ENCODE measurements at places on chromosomes 4 and X. TPM values are rescaled to one million over a fixed set of nuclear protein-coding genes. Genes with fewer than 3 reads are reported as not detected.

The SYP gene
- total RNA-seq: 1.8 TPM

The NIPAL1 gene
- total RNA-seq: 1.1 TPM

The NWD2 gene
- total RNA-seq: not detected

The PLCXD1 gene
- 35.6 TPM for total RNA-seq

The FAM114A1 gene
- 1.6 TPM for total RNA-seq

All from activated naive CD4-positive, alpha-beta T cell treated with anti-CD3 and anti-CD28 coated beads, Interleukin-2, amount 10 ng/mL, durations not matched to agents 5 hours and 36 hours (primary cell).